Right lobe of liver (tissue), 6 donors: ENCODE measurements at places on chromosomes 12 and 14.

GRCh38 chr12:121364683-121365121 lies 12.5 kb upstream of the ANAPC5 start:
- no peak for DNase-seq

DNA sequence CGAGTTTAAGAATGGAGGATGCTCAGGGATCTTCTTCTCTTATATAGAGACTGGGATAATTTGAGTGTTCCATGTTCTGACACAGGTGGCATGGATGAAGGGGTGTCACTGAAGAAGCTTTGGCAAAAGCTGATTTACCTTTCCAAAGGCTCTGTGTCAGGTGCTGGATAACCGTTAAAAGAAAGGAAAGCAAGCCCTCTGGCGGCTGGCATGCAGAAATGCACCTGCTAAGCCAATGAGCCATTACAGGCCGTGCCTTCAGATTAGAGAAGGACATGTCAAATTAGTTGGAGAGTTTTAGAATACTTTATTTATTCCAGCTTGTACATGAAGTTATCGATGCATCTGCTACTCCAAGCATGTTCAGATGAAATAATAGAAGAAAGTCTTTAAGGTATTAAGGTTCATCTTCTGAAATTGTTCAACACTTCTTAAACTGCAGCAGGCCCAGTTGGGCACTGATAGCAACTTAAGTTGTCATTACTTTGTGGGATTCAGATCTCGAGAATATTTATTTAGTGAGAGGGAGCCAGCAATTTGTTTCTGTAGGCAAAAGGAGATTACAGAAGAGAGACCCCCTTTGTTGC lies 678.2 kb downstream of the NRXN3 start:
- peak; percentile 46 for DNase-seq

DNA sequence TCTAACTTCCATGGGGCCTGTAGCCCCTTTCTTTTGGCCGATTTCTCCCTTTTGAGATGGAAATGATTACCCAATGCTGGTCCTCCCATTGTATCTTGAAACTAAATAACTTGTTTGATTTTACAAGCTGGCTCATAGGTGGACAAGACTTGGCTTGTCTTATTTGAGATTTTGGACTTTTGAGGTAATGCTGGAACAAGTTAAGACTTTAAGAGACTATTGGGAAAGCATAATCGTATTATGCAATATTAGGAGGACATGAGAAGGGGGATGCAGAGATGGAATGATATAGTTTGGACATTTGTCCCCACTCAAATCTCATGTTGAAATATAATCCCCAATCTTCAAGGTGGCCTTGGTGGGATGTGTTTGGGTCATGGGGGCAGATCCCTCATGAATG lies 49.2 kb upstream of the LYZ start:
- no peak for DNase-seq

DNA sequence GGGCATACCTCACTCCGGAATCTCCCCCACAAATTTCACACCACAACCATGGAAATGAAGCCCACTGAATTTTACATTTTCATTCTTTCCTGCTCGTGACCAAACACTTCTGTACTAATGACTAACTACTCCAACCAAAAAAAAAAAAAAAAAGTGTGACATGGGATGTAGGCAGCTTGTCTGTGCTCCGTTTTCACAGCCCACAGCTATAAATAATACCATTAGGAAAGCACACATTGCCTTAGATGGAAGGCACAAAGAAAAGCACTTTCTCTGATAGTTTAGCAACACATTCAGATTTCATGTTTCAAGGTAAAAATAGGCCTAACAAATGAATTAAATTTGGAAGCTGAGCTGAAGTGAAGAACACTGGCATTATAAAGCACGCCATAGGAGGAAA lies 42.5 kb downstream of the DUSP6 start:
- no peak for DNase-seq

DNA sequence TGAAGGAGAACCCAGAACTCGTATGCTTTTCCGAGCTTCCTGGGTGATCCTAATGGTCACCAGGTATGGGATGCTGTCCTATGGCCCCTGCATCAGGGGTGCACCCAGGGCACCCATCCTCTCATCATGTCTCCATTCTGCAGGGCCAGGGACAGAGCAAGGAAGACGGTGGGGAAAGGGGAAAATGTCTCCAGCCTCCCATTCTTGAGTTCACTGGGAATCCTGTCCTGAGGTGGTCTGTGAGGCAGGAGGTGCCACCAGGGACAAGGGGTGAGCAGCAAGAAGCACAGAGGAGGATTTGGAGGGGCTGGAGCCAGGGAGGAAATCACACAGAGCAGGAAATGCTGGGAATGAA lies 14.9 kb upstream of the SLC6A12 start:
- DNase-seq: no peak

GRCh38 chr12:41917938-41918341 lies 226.7 kb downstream of the GXYLT1 start:
- DNase-seq: no peak

- DNase-seq: no peak
Measured at GRCh38 chr14:81330619-81331122, 69.5 kb downstream of the STON2 start.

DNA sequence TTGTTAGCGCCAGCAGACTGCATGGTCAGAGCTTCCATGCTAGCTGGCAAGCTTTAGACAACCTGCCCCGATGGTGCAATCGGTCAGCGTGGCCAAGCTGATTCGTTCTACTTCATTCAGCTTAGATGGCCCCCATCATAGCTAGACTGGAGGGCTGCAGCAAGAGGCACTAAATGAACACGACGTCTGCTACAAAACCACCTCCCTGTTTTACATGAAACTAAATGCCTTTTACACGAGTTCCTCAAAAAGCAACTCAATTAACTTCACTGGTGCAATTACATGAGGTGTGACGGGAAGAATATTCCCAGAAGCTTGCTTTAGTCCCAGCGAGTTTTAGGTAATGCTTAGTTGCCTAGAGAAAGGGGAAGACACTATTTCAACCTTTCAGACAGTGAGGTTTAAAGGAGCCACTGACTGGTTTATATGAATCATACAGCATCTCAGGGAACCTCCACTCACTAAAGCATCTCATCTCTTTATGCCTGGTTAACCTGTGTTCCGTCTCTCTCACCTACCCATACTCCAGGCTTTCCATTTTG lies 8.4 kb downstream of the NIN start:
- no peak for DNase-seq

DNA sequence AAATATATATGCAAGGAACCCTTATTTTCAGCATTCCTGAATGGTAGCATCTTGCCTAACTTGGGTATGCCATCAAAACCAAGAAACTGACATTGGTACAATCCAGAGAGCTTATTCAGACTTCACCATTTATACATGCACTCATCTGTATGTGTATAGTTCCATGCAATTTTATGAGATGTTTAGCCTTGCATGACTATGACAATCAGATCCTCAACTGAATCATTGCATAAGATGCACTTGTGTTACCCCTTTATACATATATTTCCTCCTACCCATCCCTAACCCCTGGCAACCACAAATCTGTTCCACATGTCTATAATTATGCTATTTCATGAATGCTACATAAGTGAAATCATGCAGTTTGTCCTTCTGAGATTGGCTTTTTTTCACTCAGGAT lies 37.0 kb upstream of the PPFIBP1 start:
- DNase-seq: no peak

- DNase-seq: no peak
Measured at GRCh38 chr12:60072911-60073310, 477.1 kb downstream of the SLC16A7 start.

DNA sequence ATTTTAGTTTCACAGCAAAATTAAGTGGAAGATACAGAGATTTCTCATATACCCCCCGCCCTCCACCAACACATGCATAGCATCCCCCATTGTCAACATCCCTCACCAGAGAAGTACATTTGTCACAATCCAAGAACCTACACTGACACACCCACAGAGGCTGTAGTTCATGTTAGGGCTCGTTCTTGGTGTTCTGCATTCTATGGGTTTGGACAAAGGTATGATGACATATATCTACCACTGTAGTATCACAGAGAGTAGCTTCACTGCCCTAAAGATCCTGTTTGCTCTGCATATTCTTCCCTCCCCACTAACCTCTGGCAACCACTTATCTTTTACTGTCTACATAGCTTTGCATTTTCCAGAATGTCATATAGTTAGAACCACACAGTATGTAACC lies 444.6 kb upstream of the DCN start:
- no peak for DNase-seq

- DNase-seq: no peak
Measured at GRCh38 chr12:132718644-132719043, 8.0 kb downstream of the PGAM5 start.

DNA sequence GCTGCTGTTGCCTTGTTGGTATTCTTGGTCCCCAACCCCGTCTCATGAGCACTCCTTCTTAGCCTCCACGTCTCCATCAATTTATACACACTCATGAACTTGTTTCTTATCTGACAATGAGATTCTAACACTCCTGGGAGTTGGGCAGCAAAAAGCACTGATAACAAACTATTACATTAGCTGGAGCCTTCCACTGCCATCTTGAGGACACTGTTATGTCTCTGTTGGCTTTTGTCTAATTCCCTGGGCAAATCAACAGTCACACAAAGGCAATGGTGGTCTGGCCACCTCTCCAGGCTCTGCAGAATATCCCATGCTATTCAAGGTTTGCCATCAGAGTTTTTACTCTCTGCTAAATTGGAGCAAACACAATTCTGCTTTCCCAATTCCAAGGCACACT lies 117.8 kb upstream of the COCH start:
- no peak for DNase-seq

- DNase-seq: no peak
Measured at GRCh38 chr12:99122496-99122895, 477.4 kb downstream of the APAF1 start.

- DNase-seq: no peak
Measured at GRCh38 chr12:62211510-62211909, 48.7 kb upstream of the USP15 start.

GRCh38 chr14:95228240-95228639 lies 70.9 kb upstream of the DICER1 start:
- peak; percentile 89 for DNase-seq

- DNase-seq: no peak
Measured at GRCh38 chr14:24167469-24168114, 4.3 kb upstream of the REC8 start.

GRCh38 chr12:115294453-115295133 lies 610.6 kb upstream of the TBX3 start:
- DNase-seq: no peak

DNA sequence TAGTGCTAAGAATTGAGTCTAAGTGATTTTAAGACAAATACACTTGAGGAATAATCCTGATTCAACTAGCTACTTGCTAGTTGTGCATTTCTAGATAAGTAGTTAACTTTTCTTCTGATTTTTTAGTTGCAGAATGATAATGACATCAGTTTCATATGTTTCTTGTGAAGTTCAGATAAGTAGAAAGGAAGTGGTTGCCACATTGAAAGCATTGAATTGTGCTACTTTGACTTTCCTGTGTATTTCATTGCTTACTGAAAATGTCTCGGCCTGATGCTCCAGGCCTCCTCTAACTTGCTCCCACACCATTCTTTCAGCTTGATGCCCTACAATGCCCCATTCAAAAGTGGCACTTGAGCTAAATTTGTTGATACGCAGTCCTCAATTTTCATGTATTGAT lies 980.0 kb downstream of the TMTC2 start:
- no peak for DNase-seq

DNA sequence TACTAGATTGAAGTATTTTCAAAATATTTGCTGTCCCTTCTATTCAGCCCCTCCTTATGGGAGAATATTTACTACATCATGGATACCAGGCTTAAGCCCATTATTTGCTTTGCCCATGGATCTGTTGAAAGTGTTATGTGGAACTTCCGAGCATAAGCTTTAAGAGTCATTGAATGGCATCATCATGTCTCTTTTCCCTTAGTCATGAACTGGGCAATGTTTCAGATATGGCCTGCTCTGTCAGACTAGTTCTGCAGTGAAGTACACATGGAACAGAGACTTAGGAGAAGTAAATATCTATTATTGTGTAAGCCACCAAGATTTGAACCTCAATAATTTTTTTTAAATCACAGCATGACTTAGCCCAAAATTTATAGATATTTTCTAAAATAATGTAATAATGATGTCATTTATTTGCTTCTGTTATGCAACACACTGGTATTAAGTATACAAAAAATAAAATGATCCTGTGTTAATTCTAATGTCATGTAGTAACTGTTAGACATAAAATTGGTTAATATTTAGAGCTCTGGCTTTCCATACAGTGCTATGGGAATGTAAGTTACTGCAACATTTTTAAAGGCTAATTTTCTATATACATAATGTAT lies 1097.3 kb downstream of the SLC16A7 start:
- DNase-seq: no peak

- DNase-seq: no peak
Measured at GRCh38 chr14:61472011-61472672, 150.8 kb downstream of the PRKCH start.

DNA sequence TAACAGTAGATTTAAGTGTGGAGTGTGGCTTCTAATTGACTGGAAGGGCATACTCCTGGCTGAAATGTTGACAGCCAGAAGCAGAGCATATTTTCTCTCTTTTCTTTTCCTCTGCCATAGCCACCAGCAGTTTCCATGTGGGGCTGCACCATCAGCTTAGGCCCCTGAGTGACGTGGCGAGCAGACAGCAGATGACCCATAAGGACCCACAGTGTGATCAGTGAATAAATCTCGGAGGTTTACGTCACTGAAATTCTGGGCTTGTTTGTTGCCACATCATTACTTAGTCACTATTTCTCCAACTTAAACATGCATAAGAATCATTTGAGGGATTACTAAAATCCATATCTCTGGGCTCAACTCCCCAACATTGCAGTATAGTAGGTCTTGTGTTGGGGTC lies 549.7 kb upstream of the TMEM132C start:
- no peak for DNase-seq

- no peak for DNase-seq
Measured at GRCh38 chr12:69779928-69780327, 41.3 kb downstream of the RAB3IP start.

DNA sequence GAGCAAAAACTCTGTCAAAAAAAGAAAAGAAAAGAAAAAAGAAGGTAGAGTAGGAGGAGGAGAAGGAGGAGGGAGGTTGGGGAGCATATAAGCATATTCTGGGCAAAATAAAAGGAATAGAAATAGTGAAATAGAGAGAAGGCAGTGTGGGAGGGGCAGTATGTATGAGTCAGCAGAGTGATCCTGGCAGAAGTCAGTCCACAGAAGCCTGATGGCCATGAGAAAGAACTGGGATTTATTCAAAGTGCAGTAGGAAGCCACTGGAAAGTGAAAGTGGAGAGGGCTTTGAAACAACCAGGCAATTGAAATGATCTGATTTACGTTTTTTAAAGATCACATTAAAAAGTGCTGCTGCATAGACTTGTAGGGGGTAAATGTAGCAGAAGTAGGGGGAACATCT lies 368.6 kb upstream of the USP15 start:
- DNase-seq: no peak

DNA sequence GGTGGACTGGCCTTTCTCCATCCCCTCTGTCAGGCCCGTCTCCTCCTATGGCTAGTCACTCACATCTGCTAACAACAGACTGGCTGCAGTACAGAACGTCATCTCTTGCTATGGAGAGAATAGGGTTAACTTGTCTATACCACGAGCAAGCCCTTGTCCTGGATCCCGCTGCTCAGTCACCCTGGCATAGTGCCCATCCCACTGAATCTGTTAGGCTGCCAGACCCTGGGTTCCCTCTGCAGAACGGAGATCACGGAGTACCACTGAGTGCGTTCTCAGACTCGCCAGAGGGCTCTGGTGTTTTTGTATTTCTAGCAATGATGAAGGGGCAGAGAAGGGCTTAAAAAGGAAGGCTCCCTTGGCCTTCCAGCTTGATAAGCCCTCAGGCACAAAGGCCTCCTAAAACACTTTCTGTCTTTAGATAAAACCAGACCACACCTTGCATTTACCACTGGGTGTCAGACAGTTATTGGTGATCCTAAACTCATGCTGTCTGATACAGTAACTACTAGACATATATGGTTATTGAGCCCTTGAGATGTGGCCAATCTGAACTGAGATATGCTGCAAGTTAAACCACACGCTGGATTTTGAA lies 6.3 kb upstream of the NRIP2 start:
- no peak for DNase-seq
